Stimulated activated CD4-positive, alpha-beta T cell treated with anti-CD3 and anti-CD28 coated beads, Interleukin-1b, Interleukin-23, amount 100 ng/mL, for 1 hour (primary cell): ENCODE measurements at places on chromosomes 6 and 20.

GRCh38 chr6:167233490-167233889, 57.6 kb upstream of the UNC93A start:
- no peak for DNase-seq

DNA sequence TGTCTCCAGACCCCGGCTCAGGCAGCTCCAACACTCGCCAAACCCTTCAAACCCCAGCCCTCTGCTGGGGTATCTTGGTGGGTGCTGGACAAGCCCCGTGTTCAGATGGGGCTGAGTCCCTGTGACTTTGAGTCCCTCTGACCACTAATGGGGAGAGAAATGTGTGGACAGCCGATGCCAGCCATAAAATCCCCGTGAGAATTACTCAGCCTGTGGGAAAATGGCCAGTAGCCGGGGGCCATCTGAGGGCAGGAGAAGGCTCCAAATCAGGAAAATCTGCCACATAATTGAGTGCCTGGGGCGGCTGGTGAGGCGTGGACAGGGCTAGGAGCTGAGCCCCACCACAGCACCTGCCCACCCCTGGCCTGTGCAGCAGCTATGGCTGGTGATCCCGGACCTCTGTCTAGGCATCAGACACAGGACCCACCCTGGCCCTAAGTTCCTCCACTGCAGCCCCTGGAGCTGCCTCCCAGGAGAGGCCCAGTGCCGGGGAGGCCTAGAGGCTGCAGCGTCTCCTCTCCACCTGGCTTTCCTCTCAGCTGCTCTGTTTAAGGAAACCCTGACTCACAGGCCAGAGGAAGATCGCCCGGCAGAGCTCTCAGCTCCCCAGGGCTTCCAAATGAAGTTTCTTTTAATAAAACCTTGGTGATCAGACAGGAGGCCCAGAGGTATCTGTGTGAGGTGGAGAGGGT, 53.7 kb upstream of the SLCO4A1 start:
- DNase-seq, result no peak

- DNase-seq, result no peak
These were observed 920.1 kb upstream of the FLRT3 start for GRCh38 chr20:15257569-15257870.

GRCh38 chr6:92559003-92559402, 860.4 kb downstream of the EPHA7 start:
- no peak for DNase-seq

DNA sequence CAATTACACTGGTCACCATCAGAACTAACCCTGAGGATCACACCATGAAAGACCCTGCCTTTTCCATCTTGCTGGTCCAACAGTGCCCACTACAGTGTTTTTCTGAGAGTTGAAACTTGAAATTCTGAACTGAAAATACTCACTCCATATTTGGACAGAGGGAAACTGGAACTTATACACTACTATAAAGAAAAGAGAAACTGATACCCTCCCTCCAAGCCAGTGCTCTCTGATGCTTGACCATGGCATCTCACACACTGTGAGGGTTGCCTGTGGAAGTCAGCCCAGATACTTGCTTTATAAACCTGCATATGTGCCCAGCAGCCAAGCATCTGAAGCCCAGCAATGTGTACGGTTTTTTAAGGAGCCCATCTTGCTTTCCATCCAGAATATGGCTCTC, 108.7 kb downstream of the FOXA2 start:
- DNase-seq, result no peak

DNA sequence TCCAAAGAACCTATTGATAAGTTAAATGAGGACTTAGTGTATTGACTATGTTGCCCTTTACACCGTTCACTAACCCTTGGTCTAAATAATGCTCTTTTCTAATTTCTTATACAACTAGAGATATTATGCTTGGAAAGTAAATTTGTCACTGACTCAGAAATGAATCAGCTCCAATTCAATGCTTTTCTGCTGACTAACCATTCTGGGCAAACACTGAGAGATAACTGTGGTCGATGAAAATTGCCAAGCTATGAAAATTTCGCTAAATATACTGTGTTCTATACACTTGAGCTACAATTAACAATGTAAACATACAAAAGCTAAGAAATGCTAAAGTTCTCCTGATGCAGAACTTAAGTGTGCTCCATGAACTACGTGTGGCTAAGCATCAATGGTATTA, 23.1 kb upstream of the FBXO9 start:
- DNase-seq, result no peak

- DNase-seq, result no peak
These were observed 99.3 kb downstream of the PHF3 start for GRCh38 chr6:63734923-63735322.

DNA sequence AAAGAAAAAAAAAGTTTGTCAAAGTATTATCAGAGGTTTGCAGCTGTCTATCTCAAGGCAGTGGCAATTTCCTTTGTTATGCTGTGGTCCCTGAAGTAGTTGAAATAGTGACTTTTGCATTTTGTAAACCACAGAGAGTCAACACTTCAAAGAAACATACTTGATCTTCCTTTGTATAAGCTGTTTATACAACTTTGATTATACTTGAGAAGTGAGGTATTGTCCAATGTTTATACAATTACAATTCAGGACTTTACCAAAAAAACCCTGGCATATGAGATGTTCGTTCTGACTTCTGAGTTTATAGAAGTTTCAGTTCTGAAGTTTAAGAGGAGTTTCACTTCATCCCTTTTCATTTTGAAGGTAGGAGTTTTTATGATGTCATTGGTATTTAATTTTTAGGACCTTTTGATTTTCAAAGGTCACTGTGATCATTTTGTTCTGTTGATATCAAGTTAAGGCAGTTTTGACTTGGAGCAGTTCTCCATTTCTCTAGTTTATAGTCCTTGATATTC, 4.0 kb downstream of the STK4 start:
- no peak for DNase-seq

GRCh38 chr6:23705697-23706096, 420.3 kb upstream of the NRSN1 start:
- no peak for DNase-seq

DNA sequence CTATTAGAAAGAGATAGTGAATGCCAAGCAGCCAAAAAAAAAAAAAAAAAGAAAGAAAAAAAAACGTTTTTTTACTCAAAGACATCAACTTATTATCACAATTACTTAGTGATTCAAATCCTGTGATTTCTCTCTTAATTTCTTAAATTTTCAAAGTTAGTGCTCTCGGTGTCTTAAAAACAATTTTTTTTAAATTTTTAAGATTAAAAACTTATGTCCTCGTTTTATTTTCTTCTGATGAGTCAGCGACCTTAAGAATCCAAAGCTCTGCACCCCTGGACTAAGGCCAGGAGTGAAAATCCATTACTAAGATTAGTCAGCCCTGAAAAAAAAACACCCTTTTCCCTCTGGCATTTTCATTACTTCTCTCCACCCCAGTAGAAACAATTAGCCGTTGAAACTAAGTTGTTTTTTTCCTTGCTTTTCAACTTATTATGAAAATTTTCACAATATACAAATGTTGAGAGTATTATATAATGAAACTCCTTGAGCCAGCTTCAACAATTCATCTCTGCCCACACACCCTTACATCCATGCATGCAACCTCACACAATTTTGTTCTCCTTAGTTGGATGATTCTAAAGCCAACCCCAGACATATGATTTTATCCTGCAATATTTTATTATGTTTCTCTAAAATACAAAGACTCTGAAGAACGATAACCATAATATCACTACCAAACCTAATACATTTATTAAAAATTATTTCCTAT, 85.6 kb upstream of the CARMIL1 start:
- DNase-seq, result no peak
